ENCODE measurements at places on chromosomes 6 and 20. TPM values are rescaled to one million over a fixed set of nuclear protein-coding genes. Genes with fewer than 3 reads are reported as not detected.

The MRPS18B gene
- 43.1 TPM for total RNA-seq

The ABHD12 gene
- total RNA-seq, result 27.4 TPM

The PEX7 gene
- 5.8 TPM for total RNA-seq

The ZNF165 gene
- total RNA-seq, result 0.83 TPM

DNA sequence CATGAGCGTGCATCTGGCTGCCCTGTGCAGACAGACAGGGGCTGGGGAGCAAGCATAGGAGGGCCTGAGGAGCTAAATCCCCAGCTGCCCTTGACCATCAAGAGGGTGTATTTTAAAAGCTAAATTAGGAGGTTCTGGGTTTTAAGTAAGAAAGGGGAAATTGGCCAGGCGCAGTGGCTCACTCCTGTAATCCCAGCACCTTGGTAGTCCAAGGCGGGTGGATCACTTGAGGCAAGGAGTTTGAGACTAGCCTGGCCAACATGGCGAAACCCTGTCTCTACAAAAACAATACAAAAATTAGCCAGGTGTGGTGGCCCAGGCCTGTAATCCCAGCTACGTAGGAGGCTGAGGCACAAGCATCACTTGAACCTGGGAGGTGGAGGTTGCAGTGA, 27.8 kb downstream of the SERPINB6 start:
- peak overlapping the region; percentile 91 for H3K27ac ChIP-seq
- H3K4me1 ChIP-seq, result peaks cover 31% of the 10 kb centered on the region
- no peak for DNase-seq

DNA sequence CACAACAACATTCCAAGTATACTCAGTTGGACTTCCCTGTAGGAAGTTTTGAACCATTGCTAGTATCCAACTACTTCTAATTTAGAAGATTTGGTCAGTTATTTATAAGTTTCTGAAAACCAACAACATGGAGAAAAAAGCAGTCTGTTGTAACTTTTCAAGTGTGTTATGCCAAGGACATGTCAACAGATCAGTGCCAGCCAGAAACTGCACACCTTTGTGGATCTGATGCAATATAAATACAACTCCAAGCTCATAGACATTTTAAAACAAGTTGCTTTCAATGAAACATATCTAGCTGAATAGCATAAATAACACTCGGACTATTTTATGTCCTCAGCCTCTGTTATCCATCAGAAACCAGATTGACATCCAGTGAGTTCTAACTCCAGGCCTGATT, 58.3 kb upstream of the CARMIL1 start:
- H3K27ac ChIP-seq, result no peak overlapping the region
- DNase-seq, result no peak

GRCh38 chr6:12064538-12065071, 52.5 kb downstream of the HIVEP1 start:
- H3K4me3 ChIP-seq, result peak overlapping the region; percentile 11
- no peaks in the 10 kb centered on the region for H3K27me3 ChIP-seq
- H3K4me1 ChIP-seq, result peaks cover 44% of the 10 kb centered on the region
- H3K27ac ChIP-seq, result no peak overlapping the region
- DNase-seq, result no peak

GRCh38 chr6:69232008-69232407, 564.8 kb downstream of the LMBRD1 start:
- no peak overlapping the region for H3K27ac ChIP-seq
- H3K27me3 ChIP-seq, result no peaks in the 10 kb centered on the region
- H3K36me3 ChIP-seq, result no peaks in the 10 kb centered on the region
- no peak overlapping the region for H3K4me3 ChIP-seq
- H3K4me1 ChIP-seq, result no peaks in the 10 kb centered on the region

DNA sequence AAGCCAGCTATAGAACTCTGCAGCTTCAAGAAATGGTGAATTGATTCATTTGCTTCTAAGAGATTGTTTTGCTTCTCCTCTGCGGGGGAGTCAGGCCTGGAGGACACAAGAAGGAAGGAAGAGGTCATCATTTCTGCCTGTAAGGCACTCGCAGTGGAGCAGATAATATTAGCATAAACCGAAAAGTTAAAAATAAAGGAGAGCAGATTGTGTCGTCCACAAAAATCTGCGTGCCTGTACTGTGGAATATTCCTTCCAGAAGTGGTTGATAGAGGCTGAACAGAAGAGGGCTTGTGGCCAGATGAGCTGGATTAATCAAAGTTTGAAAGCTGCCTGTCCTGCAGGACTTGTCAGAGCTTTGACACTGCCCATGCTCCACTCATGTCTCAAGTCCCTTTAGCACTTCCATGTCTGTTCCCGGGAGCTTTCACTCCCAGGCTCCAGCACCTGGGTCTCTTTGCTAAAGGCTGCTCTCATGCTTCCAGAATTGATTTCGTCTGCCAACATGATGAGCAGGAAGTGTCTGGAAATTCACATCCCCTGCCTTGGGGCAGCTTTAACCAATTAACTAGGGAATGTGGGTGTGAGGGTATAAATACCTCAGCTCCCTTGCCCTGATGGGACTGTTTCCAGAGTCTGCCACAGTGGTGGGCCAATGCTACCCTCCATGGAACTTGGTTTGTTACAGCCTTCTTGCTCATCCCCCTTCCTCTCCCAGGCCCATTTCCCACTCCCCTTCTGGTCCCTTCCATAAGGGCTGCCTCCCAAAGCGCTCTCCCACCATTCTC, 65.1 kb upstream of the STX16 start:
- no peak overlapping the region for H3K27ac ChIP-seq
- peaks cover 27% of the 10 kb centered on the region for H3K27me3 ChIP-seq
- H3K36me3 ChIP-seq, result peaks cover 5% of the 10 kb centered on the region
- H3K4me3 ChIP-seq, result no peak overlapping the region
- H3K4me1 ChIP-seq, result no peaks in the 10 kb centered on the region

GRCh38 chr20:42338294-42339201, 720.4 kb upstream of the CHD6 start:
- no peaks in the 10 kb centered on the region for H3K4me1 ChIP-seq
- no peak overlapping the region for H3K27ac ChIP-seq
- no peaks in the 10 kb centered on the region for H3K36me3 ChIP-seq
- H3K4me3 ChIP-seq, result no peak overlapping the region

Measured in naive thymus-derived CD8-positive, alpha-beta T cell (primary cell).